ENCODE measurements at places on chromosomes 5 and 9. TPM values are rescaled to one million over a fixed set of nuclear protein-coding genes. Genes with fewer than 3 reads are reported as not detected.

The SPINK6 gene
- not detected for total RNA-seq

DNA sequence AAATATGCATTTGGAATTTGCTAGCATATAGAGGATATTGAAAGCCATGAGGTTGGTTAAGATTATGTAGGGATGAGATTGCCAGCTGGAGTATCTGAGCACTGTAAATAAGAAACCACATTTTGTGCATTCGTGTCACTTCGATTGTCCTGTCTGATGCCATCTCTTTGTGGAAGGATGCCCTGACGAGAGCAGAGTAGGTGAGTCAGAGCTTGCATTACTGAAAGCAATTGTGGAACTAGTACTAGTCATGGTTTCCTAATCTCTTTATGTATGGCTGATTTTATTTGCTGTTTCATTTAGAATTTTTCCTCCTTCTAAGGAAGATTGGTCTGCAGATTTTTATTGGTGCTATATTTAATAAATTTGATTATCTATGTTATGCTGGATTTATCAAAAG lies 14.5 kb upstream of the TAS2R1 start:
- DNase-seq: no peak

- DNase-seq: no peak
These were observed 20.0 kb downstream of the MORN5 start for GRCh38 chr9:122179690-122180074.

GRCh38 chr9:37986771-37987258 lies 82.2 kb downstream of the SHB start:
- DNase-seq: no peak

- DNase-seq: no peak
These were observed 35.6 kb downstream of the NFIB start for GRCh38 chr9:14278291-14278721.

DNA sequence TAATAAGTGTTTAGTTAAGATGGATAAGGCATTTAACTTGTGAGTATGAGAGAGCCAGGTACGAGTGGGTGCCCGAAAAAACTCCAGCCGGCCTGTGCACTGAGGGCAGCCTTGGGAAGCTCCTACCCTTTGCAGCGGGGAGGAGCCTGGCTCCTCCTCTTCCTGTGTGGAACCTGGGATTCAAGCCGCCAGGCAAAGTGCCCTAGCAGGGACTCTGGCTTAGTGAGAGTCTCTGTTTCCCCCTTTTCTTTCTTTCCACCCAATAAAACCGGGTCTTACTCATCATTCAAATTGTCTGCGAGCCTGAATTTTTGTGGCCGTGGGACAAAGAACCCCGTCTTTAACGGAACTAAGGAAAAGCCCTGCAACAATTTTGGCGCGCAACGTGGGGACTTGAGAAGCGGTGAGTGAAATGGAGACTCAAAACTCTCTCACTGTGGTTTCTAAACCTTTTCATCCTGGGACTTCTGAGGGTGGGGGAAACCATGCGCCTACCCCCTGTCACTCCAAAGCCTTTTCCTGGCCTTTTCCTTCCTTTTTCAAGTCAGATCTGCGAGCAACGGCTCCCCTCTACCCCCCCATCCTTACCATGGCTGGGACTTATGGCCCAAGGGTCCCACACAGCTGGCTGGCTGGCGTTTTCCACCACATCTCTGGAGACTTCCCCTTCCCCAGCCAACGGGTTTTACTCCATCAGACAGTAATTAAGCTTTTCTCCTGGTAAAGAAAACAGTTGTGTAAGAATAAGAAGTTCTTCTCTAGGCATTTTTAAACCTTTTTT lies 535.7 kb upstream of the ACO1 start:
- DNase-seq: peak; percentile 60

The JAKMIP2 gene
- total RNA-seq: 7.7 TPM

The STOML2 gene
- total RNA-seq: 87.1 TPM

- no peak for DNase-seq
These were observed 131.1 kb downstream of the FOXD1 start for GRCh38 chr5:73317523-73317922.

- no peak for DNase-seq
These were observed 3.6 kb downstream of the GPR21 start for GRCh38 chr9:123036893-123037545.

DNA sequence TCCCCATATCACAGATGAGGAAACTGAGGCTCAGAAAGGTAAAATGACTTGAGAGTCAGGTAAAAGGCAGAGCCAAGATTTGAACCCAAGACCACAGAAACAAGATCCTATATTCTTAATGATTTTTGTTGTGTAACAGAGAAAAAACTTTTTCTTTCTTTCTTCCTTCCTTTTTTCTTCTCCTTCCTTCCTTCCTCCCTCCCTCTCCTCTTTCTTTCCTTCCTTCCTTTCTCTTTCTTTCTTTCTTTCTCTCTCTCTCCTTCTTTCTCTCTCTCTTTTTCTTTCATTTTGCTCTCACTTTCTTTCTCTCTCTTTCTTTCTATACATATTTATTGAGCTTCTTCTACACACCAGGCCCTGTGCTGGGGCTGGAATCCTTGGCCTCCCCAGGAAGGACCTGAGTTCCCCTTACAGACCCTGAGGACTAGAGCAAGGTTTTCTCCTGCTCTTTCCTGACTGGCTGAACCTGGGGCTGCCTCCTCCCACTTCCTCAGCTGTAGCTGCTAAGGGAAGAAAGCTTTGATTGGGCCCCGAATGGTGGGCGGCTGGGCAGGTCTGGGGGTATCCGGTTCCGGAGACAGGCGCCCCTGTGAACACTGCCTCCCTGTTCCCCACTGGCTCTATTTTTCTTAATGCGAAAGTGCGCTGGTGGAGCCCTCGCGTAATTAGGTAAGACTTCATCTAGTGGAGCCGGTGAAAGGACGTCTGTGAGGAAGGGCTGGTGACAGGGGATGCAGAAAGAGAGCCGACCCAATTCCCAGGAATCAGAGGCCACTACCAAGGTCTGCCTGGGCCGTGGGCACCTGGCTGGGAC lies 27.4 kb upstream of the KIF12 start:
- DNase-seq: no peak

The C1QTNF2 gene
- total RNA-seq: 6.4 TPM

The FCN2 gene
- total RNA-seq: 0.43 TPM

- DNase-seq: no peak
These were observed 30.4 kb downstream of the PSMB7 start for GRCh38 chr9:124384846-124385245.

GRCh38 chr9:7871977-7872730 lies 72.6 kb upstream of the DMAC1 start:
- no peak for DNase-seq

The CDHR2 gene
- 60.5 TPM for total RNA-seq

The CCNO gene
- 13.8 TPM for total RNA-seq

The PAIP1 gene
- total RNA-seq: 117 TPM

DNA sequence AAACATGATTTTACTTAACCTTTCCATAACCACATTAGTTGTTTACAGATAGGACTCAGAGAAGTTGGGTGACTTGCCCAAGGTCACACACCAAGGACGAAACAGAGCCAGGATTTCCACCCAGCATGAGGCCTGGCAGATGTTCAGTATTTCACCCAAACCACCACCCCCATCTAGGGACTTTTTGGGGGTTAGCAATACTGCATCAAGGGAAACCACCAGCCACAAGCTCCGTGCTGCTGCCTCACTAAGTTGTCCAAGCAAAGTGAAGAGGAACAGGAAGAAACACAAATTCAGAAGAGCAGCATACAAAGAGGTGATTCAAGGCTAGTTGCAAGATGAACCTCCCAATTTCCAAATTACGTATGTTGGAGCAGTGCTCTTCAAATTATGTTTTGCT lies 219.6 kb upstream of the RORB start:
- no peak for DNase-seq

DNA sequence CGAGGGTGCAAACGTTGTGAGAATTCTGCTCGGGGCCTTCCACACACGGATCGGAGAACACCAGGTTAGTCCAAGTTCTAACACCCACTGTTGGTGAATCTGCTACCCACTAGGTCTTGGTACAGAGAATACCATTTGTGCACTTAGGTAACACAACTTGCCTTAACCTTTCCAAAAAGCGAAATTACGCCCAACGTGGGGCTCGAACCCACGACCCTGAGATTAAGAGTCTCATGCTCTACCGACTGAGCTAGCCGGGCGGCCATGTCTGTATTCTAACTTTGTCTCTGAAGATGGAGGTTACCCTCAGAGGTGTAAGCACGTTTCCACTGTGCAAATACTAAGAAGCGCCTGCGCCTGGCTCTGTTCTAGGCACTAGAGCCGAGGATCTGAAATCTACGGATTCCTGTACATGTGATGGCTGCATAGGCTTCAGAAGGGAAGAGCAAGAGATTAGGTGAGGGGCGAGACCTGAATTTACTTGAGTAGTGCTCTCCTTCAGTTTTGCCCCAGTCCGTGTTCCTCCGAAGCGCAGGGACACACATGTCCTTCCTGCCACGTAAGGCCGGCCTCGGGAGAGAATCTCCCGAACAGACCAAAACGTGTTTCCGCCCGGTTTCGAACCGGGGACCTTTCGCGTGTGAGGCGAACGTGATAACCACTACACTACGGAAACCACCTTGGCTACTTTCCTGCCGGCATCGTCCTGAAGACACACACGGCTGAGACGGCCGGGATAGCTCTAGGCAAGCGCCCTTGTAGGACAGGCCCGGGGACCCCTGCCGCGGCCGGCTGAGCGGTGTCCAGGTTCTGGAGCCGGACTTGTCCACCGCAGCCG lies 1.1 kb upstream of the TRIM41 start:
- DNase-seq: peak; percentile 97

DNA sequence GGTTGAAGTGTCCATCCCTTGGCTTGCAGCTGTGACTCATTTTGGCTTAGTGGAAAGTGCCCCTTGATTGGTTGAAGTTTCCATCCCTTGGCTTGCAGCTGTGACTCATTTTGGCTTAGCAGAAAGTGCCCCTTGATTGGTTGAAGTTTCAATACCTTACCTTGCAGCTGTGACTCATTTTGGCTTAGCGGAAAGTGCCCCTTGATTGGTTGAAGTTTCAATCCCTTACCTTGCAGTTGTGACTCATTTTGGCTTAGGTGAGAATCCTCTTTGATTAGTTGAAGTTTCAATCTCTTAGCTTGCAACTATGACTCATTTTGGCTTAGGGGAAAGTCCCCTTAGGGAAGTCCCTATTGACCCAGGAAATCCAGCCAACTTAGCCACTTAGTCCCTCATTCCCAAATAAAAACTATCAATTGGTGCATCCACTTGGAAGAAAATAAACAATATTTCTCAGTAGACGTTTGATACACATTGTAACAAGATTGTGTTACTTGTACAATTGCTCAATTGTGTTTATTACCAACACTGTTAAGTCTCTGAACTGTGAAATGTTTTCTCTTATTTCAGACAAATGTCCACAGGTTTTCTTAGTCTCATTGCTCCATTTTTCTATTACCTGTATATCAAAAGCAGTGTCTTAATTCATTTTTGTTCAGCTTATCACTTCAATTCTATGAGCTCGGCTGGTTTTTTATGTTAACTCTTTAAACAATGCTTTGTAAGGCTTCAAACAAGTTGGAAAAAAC lies 2308.8 kb upstream of the ACO1 start:
- no peak for DNase-seq

DNA sequence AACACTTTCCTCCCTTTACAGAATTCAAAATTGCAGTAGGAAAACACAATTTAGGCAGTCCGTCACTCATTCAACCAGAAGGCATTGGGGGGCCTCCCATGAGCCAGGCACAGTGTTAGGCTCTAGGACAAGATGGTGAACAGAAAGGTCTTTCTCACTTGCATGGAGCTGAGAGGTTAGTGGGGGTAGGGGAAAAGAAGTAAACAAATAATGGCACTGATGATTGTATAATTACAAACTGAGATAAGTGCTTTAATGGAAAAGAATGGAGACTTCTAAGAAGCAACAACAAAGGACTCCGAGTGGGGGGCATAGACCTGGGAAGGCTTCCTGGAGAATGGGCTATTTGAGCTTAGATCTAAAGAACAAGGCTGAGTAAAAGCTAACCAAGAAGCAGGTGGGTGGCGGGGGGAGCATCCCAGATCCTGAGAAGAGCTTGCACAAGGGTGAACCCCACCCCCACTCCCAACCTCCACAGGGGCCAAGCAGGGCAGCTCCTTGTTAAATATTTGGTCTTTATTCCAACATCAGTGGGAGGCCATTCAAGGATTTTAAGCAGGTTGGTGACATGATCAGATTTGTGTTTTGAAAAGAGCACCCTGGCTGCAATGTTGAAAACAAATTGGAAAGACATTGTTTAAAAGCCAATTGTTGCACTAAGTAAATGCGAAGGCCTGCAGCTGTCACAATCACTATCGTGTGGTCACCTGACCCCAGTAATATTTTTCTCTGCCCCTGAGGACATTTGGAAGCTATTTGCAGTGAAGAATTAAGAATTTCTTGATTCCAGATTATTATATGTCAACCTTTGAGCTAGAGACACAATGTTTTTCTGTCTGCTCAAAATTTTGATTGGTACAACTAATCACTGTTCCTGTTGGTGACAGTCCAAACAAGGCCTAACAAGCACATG lies 73.9 kb upstream of the EFNA5 start:
- DNase-seq: no peak

DNA sequence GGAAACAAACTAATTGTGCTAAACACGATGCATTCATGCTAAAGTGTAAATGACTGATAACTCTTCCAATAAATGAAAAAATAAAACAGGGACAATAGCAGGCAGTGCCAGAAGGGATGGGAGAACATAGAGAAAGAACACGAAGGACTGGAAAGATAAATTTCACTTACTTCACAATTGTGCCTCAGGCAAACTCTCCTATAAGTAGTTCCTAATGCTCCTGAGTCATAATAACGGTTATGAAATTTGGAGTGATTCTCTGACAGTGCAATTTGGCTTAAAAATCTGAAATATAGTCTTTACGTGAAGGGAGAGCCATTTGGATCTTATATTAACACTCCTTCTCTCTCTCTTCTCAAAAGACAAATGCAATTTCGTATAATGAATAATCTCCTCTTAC lies 2218.5 kb downstream of the MAT2B start:
- DNase-seq: no peak

The ARL14EPL gene
- total RNA-seq: not detected

The CATSPER3 gene
- 11.8 TPM for total RNA-seq

DNA sequence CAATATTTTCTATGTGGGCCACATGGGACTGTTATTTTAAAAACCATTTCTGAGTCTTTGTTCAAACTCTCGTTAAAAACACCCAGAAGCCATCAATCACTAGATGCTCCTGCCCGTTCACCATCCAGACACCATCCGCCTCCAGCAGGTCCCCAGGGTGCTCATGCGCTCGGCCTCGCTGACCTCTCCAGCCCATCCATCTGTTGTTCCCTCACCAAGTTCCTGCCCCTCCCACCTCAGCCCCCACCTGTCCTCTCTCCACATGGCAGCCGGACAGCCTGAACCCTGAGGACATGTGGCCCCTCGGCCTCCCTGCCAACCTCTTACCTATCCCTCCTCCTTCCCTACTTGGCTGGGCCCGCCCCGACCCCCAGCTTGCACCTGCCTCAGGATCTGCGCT lies 31.6 kb downstream of the NSUN2 start:
- no peak for DNase-seq

The PLAC8L1 gene
- 7.8 TPM for total RNA-seq

DNA sequence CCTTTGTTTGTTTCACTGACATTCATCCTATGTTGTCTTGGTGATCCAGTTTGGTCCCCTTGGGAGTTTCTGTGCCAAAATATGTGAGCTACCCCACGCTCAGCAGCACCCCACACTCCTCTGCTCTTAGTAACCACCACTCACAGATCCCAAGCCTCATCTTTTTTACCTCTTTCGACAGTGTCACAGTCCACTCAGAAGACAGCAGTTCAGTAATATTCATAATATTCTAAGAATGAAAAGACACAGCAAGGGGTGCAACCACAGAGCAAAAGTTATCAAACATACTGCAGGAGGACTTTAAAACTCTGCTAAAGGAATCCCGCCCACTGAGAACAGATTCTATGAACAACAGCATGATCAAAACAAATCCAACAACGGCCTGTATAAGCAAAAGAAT lies 28.2 kb downstream of the RNF130 start:
- no peak for DNase-seq

The PCDHB10 gene
- total RNA-seq: 4.9 TPM

GRCh38 chr5:36452424-36453006 lies 150.8 kb upstream of the RANBP3L start:
- no peak for DNase-seq

The TRMT10B gene
- total RNA-seq: 10.9 TPM

The LPAR1 gene
- 23.9 TPM for total RNA-seq

Data from testis (tissue), 5 donors.